Inflammatory macrophage treated with lipopolysaccharide for 4 hours (primary cell): ENCODE measurements at places on chromosomes 6 and 20.
A peak's percentile ranks its signal among the peaks of the same experiment; 100 is the strongest.

DNA sequence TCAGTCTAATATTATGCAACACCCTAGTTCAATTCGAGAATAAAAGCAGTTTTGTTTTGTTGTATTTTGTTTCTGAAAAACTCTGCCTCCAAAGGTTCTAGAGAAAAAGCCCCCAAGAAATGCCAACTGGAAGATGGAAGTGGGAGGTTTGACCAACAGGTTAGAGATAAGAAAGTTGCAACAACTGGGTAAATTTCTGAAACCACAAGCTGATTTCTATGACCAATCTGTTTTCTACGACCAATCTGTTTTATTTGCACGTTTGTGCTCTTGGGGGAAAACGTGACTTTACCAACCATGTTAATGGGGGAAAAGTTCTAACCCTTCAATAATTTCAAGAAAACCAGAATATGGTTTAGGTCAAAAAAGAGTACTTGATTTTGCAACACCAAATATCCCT is 173.2 kb downstream of the PDE7B start:
- DNase-seq: no peak

DNA sequence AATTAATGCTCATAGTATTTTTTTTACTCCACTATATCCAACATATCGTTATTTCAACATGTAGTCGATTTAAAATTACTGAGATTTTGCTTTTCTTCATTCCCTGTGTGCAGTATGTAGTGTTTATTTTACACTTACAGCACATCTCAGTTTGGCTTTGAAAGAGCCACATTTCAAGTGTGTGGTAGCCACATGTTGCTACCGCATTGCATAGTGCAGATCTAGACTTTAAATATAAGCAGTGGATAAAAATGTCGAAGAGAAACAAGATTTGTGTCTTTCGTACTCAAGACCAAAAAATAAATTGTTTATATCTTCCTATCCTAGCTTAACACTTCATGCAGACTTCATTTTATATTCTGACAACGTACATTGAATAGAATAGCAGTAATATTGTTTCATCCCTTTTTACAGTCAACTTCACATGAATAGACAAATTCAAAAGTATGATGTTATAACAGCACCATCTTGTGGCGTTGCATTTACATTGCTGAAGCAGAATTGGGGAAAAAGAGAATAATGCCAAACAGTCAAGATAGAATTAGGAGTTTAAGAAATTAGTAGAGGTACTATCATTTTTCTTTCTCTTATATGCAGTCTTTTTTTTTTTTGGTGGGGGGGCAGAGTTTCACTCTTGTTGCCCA is 29.9 kb downstream of the FBXO5 start:
- DNase-seq: peak; percentile 24

- DNase-seq: peak; percentile 1
These were observed 238.0 kb upstream of the MAN1A1 start for GRCh38 chr6:119587537-119587936.

- no peak for DNase-seq
These were observed 31.4 kb downstream of the STK38 start for GRCh38 chr6:36515844-36516243.

- DNase-seq: no peak
These were observed 149.0 kb upstream of the SGK1 start for GRCh38 chr6:134466771-134467525.

DNA sequence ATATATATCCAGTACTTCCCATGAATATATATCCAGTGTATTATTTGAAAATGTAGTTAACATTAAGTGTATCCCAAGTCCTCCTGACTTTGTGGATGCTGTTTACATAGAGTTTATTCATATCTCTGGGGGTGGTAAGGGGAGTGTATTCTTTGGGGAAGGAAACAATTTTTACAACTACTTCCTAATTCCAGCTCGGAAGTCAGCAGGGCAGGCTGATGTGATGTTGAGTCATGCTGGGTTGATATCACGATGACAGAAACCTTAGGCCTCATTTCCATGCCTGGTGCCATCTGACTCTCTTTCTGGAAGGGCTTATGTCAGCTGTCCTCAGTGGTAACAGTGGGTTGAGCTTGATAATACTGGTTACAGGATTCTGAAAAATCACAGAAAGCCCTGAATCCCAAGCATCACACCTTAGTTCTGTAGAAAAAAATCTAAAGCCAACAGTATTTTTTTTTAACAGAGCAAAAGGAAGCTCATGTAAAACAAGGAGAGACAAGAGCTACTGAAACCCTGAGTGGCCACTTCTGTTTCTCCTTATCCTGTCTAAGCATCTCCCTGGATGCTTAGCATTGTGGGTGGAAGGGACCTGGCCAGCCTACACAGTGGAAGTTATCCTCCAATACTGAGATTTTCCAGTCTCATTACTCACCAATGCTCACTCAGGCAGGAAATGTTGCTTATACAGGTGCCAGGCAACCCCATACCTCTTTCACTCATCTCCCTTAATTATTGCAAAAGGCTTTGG is 75.2 kb upstream of the IYD start:
- DNase-seq: peak; percentile 93

DNA sequence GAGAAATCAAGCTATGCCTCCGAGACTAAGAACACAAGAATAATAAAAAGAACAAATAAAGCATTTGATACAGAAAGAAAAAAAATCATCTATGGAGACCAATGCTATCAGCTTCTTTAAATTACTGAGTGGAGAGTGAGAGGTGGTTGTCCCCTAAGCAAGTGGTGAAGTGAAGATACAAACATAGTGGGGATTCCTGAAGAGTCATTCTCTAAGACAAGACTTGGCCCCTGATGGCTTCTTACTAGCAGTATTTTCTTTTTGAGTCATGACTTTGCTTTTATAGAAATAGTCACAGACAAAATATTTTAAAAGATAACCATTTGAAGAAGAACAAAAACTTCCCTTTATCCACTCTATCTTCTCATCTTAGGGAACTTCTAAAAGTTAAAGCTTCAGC is 261.4 kb upstream of the PRDM1 start:
- DNase-seq: peak; percentile 23

GRCh38 chr6:67535946-67536345 is 1099.1 kb upstream of the ADGRB3 start:
- no peak for DNase-seq

GRCh38 chr6:131382631-131383030 is 190.4 kb upstream of the ARG1 start:
- DNase-seq: no peak

GRCh38 chr6:5968817-5969734 is 37.6 kb downstream of the NRN1 start:
- peak; percentile 7 for DNase-seq

DNA sequence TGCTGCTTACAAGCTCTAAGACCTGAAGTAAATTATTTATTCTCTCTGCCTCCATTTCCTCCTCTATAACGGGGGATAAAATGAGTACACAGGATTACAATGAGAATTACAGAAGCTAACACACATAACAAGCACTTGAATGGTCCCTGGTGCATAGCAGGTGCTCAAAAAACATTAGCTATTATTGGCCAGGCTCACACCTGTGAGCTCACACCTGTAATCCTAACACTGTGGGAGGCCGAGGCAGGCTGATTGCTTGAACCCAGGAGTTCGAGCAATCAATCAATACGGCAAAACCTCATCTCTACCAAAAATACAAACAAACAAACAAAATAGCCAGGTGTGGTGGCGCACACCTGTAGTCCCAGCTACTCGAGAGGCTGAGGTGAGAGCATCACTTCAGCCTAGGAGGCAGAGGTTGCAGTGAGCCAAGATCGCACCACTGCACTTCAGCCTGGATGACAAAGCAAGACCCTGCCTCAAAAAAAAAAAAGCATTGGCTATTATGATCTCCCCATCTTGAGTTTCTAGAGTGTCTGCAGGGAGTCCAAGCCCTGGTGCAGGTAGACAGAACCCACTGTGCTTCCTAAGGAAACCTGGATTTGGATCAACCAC is 68.1 kb downstream of the PREX1 start:
- DNase-seq: no peak

- DNase-seq: no peak
These were observed 597.4 kb upstream of the HS3ST5 start for GRCh38 chr6:114940181-114940580.

DNA sequence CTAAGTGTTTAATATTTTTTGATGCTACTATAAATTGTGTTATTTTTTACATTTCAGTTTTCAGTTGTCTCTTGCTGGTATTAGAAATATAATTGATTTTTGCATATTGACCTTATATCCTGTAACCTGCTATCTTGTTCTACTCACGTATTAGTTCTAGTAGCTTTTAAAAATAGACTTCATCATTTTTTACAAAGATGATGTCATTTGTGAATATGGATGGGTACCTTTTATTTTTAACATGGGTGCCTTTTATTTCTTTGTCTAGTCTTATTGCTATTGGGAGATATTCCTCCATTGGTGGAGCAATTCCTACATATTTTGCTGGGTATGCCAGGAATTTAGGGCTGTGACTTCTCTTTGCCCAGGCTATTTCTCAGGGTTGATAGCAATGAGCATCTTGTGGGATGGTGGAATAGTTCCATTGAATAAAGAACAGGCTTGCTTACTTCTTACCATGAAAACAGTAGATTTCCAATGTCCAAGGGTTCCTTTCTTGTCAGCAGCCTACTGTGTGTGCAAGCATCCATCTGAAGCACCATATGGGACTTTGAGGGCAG is 149.7 kb downstream of the CARMIL1 start:
- no peak for DNase-seq

- no peak for DNase-seq
These were observed 115.0 kb downstream of the SLC24A3 start for GRCh38 chr20:19327401-19327800.
